ENCODE measurements at places on chromosomes 5 and 9.
A peak's percentile ranks its signal among the peaks of the same experiment; 100 is the strongest.

DNA sequence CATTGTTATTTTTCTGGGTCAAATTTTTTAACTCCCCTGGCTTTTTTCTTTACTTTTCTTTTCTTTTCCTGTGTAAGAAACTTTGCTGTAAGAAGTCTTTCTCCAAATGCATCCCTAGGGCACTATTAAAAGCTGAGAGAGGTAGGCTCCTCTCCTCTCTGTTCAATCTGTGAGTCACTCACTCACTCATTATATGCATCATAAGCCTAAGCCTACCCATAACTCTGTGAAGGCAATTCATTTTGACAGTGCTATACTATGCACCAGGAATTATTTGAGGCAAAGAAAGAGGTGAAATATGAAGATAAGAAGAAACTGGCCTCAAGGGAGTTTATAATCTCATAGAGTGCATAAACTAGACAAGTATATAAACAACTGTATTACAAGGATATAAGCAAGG lies 67.9 kb upstream of the PRR16 start:
- DNase-seq: no peak

DNA sequence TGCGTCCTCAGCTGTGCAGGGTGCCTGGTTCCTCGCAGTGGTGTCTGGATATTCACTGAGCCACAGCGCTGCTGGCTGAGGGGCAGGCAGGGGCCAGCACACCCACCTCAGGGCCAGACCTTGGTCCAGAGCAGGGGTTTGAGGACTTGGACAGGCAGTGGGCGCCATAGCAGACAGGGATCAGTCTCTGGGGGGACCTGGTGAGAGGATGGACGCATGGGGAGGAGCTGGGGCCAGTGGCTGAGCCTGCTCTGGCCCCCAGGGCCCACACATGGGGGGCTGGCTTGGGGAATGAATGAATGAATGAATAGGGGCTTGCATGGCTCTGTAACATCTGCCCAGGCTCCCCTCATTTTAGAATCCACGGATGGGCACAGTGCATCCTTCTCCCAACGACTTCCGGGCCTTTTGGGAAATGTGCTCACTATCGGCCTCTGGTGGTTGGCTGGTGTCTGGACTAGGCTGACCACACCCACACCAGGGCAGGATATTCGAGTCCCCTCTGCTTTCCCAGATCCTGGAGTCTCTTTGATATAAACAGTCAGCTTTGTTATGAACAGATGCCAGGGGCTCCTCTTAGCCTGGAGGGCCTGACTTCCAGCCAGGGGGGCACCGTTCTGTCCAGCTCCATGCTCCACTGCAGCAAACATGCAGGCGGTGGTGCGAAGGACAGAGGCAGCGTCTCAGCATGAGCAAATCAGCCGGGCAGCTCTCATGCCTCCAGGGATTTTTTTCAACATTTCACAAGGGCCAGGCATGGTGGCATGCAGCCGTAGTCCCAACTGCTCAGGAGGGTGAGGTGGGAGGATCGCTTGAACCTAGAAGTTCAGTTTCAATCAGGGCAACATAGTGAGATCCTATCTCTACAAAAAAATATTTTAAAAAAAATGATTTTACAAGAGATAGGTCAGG lies 62.6 kb downstream of the NEK6 start:
- peak; percentile 63 for DNase-seq

DNA sequence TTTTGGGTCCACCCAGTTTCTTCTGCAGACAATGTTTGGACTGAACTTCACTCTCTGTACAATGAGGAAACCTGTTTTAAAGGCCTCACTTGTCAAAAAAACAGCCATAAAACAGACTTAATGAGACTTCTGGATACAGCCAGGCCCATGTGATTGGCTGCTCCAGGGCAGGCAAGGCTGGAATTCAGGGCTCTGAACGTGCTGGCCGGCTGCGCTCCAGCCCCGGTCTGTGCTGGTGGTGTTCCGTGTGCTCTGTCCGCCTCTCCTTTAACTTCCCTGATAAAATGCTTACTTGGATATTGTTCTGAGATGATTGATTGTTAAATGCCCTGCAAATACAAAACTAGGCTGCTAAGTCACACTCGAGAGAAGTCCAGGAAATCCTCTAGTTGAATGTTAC lies 131.2 kb upstream of the KLF4 start:
- DNase-seq: no peak

DNA sequence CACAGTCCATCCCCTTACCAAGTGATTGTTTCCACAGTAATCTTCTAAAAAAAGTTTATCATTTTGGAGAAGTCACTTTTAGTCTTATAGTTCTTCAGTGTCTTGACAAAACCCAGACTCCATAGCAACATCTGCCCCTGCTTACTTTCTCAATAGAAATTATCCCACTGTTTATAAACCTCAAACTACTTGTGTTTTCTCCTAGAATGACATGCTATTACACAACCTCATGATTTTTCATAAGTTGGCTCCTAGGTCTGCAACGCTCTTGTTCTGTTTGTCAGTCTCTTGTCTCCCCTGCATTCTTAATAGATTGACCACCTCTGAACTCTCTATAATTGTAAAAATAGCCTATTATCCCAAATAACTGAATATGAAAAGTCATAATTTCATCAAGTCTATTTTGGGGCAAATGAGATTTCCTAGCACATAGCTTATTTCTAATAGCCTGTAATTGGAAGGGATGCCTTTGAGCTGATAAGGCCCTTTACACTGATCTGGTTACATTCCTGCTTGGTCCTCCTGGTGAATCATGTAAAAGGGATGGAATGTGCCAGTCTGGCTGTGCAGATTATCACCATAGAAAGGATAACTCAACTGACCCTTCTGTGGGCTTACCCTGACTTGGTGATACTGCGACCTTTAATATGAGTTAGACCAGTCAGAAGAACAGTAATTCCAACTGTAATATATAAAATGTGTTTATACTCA lies 69.6 kb downstream of the CHSY3 start:
- DNase-seq: no peak

DNA sequence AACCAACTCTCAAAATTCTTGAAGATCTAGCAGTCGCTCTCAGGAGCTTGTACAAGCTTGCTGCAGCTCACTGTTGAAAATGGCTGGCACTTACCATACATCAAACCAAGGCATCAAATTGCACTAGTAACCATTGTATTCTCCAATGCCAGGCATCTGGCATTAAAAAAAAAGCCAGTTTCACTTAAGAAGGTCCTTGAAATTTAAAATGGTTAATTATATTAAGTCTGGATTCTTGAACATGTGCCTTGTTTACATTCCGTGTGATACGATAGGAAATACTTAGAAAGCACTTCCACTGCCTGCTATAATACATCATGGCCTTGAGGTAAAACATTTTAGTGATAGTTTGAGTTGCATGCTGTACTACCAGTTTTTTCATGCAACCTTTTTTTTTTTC lies 300.7 kb downstream of the KDM4C start:
- no peak for DNase-seq

DNA sequence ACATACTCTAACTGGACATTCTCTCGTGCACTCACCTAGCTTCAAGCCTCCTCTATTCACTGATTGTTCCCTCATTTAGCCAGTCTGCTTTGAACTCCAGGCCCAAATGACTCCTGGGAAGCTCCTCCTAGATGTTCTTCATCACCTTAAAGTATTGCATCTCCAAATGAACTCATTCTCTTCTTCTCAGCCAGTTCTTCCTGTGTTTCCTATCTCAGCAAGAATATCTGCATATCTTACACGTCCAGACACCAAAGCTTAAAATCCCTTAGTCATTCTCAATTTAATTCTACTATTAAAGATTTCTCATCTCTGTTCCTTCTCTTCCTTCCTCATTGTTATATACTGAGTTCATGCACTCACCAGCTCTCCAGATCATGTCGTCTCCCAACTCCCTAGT lies 118.6 kb upstream of the DAB2 start:
- DNase-seq: no peak

GRCh38 chr5:21121213-21121612 lies 1133.2 kb upstream of the CDH18 start:
- no peak for DNase-seq

DNA sequence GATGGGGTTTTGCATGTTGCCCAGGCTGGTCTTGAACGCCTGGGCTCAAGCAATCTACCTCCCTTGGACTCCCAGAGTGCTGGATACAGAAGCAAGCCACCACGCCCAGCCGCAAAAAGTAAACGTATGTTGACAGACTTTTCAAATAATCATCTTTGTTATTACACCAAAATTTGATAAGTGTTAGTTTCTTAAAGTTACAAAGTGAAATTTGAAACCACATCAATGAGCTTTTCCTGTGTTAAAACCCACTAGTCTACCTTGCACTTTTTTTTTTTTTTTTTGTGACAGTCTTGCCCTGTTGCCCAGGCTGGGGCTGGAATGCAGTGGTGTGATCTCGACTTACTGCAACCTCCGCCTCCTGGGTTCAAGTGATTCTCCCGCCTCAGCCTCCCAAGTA lies 29.9 kb downstream of the SPACA9 start:
- no peak for DNase-seq

- DNase-seq: no peak
These were observed 725.2 kb downstream of the BRINP1 start for GRCh38 chr9:118644066-118644465.

DNA sequence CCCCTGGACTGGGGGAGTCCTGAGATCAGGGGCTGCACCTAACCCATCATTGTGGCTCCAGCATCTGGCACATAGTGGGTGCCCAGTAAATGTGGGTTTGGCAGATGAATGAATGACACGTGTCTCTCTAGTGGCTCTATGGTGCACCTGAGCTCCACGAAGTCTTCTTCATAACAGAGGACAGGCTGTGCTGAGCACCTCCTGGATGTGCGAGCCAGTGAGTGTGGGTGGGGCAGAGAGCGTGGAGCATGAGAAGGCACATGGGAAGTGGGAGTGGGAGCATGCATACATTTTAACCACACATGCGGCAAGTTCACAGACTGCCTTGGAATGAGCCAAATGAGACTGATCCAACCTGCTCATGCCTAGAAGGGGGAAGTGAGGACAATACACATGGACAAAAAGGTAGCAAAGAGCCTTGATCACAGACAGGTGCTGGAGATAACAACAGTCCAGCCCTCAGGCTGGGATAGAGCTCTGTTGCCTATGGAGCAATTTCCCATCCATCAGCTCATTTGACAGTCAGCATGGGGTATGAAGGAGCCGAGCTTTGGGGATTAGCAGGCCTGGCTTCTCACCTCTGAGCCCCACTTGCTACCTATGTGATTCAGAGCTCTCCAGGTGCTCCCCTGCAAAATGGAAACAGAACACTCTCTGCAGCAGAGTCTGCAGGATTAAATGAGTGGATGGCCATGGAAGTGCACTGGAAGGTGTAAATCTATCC lies 76.2 kb upstream of the TBC1D2 start:
- no peak for DNase-seq

GRCh38 chr5:177231479-177232250 lies 71.9 kb downstream of the RAB24 start:
- no peak for DNase-seq

DNA sequence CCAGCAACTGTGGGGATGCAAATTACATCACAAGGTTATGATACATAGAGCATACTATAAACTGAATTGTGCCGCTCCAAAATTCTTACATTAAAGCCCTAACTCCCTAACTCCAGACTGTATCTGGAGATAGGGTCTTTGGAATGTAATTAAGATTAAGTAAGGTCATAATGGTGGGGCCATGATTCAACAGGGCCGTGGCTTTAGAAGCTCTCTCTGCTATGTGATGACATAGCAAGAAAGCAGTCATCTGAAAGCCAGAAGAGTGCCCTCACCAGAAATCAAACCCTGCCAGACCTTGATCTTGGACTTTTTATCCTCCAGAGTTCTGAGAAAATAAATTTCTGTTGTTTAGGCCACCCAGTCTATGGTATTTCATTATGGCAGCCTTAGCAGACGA lies 123.9 kb downstream of the FBXL17 start:
- DNase-seq: no peak

- DNase-seq: no peak
These were observed 322.4 kb upstream of the ADAMTS16 start for GRCh38 chr5:4817767-4818166.

DNA sequence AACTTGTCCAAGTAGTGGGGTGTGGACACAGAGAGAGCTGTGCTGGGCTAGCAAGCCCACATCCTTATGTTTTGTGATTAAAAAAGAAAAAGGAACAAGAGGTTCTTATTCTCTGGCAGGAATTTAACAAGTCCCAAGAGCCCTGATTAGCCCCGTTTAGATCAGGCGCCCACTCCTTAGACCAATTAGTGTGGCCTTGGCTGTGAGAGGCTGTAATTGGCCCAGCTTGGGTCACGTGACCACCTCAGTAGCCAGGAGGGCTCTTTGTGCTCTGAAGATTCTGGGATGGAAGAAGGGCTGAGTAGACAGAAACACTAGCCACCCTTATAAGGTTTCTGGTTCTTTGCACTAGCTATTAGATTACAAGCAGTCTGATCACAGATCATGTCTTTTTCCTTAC lies 31.1 kb downstream of the GCNT4 start:
- no peak for DNase-seq

- DNase-seq: peak; percentile 84
These were observed at the start of gene ADAMTSL2 for GRCh38 chr9:133534346-133535291. ADAMTSL2 (plus strand) TSS chr9:133534704; CDS start chr9:133536713, 2,009 bp downstream.

GRCh38 chr5:172988276-172988675 lies 4.7 kb downstream of the ATP6V0E1 start:
- no peak for DNase-seq

DNA sequence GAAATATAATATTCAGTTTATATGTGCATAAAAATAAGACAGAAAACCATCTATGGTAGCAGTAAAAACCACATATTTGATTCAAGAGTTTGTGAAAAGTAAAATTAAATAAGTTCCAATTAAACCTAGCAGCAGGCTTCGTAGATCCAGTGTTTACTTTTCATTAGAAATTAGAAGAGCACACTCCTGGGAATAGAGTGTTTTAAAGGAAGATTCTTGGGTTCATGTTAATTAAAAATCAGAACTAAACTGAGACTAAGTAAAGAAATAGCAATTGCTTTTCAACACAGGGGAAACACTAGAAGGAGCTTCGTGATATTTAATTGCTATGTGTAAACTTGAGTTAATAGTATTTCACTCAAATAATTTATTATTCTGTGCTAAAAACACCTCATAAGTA lies 1097.8 kb upstream of the CDH18 start:
- DNase-seq: no peak

GRCh38 chr9:38432922-38433510 lies 8.8 kb upstream of the IGFBPL1 start:
- DNase-seq: no peak

- no peak for DNase-seq
These were observed 386.8 kb upstream of the PTPRD start for GRCh38 chr9:10999646-11000045.

- DNase-seq: peak; percentile 29
These were observed 54.4 kb downstream of the ANKH start for GRCh38 chr5:14816999-14817761.

DNA sequence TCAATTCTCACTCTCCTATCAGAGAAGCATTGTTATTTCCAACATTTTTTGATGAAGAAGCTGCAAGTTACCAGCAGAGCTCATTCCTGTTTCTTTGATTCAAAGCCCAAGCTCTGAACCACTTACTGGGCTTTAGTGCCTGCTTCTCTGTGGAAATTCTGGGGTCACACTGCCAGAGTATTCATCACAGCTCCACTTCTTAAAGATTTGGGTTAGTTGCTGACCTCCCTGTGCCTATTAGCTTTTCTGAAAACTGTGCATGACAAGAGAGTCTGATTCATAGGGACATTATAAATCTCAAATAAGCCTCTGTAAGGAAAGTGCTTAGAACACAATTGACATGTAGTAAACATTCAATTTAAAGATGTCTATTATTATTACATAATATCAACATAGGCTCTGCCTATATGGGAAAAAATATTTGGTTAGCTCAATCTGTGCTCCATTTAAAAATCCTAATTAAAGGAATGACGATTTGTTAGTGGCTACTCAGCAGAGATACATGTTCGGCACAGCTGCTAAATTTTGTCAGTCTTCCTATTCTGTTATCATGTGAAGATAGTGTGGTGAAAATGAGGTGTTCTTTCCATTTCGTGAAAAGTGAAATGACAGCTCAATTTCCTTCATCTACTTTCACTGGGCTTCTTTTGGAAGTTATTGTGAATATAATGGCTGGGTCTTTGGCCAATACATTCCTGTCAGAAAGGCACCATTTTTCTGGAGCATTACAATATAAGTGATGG lies 293.0 kb downstream of the KCTD16 start:
- no peak for DNase-seq
